Umbilical cord (tissue), 2 donors: ENCODE measurements at places on chromosomes 4 and X.

GRCh38 chr4:10184041-10184440 lies 67.4 kb upstream of the WDR1 start:
- DNase-seq = no peak

GRCh38 chrX:153438532-153438931 lies 7.3 kb downstream of the TREX2 start:
- peak; percentile 26 for DNase-seq

- no peak for DNase-seq
Observed at GRCh38 chr4:10701702-10702460, 17.3 kb upstream of the CLNK start.

DNA sequence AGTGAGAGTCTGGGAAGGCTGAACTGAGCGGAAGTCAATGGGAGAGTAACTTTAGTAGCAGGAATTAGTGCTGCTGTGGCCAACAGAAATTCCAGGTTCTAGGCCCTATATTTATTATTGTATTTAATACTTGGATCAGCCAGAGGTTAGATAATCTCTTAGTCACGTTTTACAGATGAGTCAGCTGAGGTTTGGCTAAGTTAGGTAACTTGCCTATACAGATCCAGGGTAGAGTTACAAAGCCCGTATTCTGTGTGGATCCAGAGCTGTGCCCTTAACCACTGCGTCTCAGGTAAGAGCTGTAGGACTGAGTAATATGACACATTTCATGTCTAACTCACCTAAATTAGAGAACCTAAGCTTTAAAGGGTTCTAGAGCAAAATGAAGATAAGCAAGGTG lies 20.5 kb downstream of the PSMD10 start:
- no peak for DNase-seq

- peak; percentile 28 for DNase-seq
Observed at GRCh38 chr4:4260185-4260751, 12.2 kb upstream of the TMEM128 start.

- DNase-seq = no peak
Observed at GRCh38 chrX:81489987-81490386, 288.1 kb downstream of the SH3BGRL start.

GRCh38 chr4:94621491-94622080 lies 136.2 kb upstream of the BMPR1B start:
- DNase-seq = peak; percentile 57

DNA sequence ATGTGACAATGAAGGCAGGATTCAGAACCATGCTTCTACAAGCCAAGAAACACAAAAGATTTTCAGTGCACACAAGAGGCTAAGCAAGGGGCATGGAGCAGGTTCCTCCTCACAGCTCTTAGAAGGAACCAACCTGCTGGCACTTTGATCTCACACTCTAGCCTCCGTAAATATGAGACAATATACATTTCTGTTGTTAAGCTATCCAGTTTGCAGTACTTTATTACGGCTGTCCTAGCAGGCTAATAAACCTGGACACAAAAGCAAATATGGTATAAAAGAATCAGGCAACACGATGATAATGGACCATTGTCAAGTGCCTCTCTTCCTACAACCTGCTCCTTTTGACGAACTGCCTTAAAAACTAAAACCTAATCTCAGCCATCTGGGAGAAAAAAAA lies 114.5 kb downstream of the ZAR1 start:
- DNase-seq = no peak

DNA sequence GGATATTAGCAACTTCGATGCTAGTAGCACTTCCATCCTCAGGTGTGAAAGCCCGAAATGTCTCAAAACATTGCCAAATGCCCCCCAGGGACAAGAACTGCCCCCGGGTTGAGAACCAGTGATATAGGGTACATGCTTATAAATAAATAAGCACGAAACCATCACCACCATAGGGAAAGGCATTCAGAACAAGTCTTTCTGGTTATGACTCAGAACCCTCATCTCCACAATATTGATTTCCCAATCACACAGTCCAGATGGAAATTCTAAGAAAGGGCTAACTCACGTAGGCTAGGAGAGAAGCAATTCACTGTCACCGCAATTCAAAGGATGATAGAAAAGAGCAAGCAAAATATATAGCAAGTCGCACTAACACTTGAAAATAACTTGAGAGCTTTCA lies 84.8 kb downstream of the ANOS1 start:
- no peak for DNase-seq

- DNase-seq = no peak
Observed at GRCh38 chr4:151953312-151953711, 192.5 kb upstream of the GATB start.

DNA sequence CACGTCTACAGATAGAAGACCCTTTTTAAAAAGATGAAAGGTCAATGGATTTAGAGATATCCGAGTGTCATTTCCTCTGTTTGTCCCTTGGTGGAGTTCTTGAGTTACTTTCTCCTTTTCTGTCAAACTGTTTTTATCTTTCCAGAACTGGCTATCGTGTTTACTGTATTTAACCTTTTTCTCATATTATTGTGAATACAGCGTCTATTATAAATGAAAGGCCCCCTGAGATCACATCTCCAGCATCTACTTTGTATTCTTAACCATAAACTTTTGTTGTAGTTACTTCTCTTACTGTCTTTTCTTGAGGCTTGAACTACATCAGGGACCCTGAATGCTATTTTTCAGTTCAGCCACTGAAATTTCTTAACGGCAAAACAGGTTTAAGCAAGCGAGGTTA lies 4.0 kb upstream of the PCDH7 start:
- DNase-seq = peak; percentile 66

- DNase-seq = no peak
Observed at GRCh38 chrX:150700107-150700506, 6.9 kb downstream of the MTMR1 start.

- DNase-seq = no peak
Observed at GRCh38 chr4:183544109-183544508, 39.3 kb downstream of the ING2 start.

DNA sequence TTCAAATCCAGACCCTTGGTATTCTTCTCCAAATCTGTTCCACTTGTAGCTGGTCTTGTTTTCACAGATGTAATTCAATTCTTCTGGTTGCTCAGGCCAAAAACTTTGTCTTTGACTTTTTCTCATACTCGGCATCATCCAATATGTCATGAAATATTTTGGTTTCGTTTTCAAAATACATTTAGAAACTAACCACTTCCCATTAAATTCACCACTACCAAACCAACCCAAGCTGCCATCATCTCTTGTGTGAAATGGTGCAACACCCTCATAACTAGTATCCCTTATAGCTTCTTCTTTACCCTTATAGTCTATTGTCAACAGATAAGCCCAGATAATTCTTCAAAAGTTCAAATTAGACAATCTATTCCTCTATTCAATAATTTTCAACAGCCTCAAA lies 192.1 kb downstream of the PRR32 start:
- DNase-seq = no peak

DNA sequence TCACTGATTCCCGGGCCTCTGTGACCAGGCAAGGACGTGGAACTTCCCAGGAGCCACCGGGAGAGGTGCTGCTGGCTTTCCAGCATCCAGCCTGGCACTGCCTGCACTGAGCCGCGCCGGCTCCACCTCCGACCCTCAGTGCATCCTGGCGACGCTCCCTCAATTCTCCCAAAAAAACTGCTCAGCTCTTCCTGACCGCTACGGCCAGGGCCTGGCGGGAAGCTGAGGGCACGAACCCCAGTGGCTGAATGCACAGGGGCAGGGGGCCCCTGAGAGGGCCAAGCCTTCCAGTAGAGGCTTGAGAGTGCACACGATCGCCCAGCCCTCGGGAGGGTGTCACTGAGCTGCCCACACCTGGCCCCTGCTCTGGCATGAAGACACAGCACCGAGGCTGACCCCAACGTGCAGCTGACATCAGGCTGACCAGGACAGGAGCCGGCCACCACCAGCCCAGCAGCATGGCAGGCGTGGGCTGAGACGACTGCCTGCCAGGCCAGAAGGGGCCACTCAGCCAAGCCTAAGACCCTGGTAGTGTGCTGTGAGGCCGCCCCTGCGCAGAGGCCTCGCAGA lies 6.9 kb downstream of the CTBP1 start:
- DNase-seq = no peak

DNA sequence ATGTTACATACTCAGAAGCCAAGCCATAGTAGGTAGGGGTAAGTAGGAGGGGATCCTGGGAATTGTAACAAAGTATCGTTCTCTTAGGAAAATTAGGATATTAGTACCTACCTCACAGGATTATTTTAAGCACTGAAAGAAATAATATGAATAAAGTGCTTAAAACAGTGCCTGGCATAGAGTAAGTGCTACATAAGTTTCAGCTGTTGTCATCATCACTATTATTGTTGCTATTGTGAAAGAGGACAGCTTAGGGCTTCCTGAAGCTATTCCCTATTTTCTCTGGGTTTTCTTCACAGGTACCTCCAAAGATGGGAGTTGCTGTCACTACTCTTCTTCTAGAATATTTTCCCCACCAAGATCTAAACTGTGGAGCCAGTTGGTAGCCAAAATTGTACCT lies 443.7 kb upstream of the FGF16 start:
- DNase-seq = no peak

DNA sequence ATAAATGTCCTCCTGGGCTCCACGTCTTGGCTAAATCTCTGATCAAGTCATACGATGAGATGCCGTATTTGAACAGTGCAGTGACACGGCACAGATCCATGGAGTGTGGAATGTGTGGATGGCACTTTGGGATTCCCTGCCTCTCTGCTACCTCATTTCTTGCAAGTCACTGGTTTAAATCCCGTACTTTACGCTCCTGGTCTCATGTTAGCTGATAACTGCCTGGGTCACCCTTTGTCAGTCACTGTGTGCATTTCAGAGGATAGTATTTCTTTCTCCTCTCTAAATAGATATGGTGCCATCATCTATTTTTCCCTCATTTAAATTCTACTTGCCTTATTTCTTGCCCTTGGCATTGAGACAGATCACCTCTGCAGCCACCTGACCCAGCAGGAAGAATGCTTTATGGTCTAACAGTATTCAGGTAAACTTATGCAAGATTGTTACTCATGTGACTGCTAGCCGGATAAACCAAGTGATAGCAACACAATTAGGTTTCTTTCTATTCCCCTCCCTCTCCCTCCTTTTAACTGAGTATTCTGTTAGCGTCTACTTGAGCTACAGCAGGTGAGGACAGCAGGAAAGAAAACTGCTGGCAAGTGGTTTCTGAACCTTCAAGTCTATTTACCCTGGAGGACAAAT lies 2.8 kb downstream of the EGF start:
- no peak for DNase-seq

DNA sequence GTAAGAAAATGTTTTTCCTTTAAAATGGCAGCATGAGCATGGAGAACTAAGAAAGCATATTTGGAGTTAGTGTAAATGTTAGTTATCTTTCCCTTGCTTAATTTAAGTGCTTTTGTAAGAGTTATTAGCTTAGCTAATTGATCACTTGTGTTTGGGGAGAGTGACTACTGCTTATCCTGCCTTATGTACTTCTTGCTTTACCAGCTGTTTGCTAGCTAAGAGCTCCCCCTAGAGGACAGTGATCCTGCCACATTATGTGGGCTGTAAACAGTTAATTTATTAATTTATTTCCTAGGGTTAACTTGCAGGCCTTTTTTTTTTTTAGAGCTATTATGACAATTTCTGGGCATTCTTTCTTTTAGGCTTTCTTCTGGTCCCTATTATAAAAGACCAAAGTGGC lies 435.8 kb downstream of the MAGEB5 start:
- no peak for DNase-seq

DNA sequence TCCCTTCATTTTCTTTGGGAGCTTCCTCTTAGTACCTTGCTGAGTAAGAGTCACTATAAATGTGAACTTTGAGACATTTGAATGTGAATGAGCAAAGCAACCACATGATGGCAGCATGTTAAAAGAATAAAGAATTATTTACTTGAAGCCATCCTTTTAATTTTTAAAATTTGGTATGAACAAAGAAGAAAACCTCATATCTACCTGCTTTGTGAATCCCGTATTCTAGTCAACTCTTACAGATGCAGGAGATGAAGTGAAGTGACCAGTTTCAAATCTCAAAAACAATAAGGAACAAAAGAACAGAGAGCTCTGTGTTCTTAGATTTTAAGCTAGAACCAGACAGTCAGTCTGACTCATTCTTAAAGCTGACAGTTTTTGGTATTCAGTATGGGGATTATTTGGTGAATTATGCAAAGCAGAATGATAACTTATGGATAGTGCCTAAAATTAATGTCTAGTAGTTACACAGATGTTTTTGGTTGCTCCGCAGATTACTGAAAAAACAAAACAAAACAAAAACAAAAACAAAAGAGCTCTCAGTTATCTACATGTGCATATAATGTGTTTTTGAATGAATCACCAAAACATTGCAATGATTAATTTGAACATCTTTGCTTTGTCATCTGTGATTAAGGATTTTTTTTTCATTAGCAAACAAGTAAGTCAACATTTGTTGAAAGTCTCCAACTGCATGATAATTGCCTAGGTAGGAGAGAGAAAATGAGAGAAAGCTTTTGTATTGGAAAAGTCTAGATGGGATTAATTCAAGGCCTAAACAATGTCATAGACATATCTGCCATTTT lies 48.2 kb upstream of the H2AZ1 start:
- peak; percentile 36 for DNase-seq

DNA sequence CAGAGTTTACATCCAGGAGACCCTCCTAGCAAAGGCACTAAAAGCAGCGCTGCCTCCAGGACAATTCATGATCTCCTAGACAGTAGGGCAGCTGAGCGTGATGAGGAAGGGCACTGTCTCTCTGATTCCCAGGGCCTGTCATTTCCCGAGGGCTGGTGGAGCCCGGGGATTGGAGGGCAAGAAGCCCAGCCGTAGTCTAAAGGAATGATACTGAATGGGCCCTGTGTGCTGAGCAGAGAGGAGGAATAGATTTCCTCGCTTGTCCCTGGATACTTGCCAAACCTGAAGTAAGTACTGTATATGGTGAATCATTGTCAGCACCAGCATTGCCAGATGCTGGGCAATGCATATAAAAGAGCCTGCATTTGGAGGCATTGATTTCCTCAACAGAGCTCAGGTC lies 88.0 kb upstream of the SLITRK2 start:
- peak; percentile 5 for DNase-seq

DNA sequence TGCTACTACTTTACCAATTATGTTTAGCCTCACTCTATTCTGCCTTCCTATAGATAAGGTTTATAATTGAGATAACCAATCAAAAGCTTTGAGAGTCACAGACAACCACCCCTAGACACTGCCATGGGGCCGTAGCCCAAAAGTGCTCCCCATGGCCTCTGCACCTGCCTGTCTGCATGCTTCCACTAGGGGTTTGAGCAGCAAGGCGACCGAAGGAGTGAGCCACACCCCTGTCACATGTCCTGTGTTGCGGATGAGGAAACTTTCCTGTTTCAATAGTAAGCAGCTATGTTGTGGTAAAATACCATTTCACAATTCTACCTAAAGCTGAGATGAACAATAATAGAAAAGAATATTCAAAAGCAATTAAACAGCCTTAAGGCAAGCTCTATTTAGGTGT lies 856.0 kb upstream of the FRG1 start:
- no peak for DNase-seq

- no peak for DNase-seq
Observed at GRCh38 chrX:139823806-139824205, 109.0 kb downstream of the ATP11C start.
